ENCODE measurements at places on chromosomes 16 and 17.

- DNase-seq = peak; percentile 56
These were observed 7.5 kb downstream of the EPOP start for GRCh38 chr17:38667099-38667786.

- DNase-seq = no peak
These were observed 56.1 kb upstream of the ZC3H18 start for GRCh38 chr16:88514070-88514469.

DNA sequence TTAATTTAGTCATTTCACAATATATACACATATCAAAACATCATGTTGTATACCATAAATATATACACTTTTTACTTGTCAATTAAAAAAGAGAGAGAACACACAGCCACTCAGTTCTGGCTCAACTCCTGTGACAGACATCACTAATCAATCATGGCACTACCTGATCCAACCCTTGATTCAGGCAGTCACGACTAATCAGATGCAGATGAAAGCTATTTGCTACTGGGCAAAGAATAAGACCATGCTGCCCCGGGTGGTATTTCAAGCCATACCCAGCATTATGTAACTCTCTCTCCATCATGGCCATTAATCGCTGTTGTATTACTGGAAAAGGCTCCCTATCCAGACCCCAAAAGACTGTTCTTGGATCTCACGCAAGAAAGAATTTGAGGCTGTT lies 345.7 kb downstream of the HAPSTR1 start:
- DNase-seq = peak; percentile 3

- DNase-seq = no peak
These were observed 51.4 kb upstream of the LHX1 start for GRCh38 chr17:36885771-36886377.

DNA sequence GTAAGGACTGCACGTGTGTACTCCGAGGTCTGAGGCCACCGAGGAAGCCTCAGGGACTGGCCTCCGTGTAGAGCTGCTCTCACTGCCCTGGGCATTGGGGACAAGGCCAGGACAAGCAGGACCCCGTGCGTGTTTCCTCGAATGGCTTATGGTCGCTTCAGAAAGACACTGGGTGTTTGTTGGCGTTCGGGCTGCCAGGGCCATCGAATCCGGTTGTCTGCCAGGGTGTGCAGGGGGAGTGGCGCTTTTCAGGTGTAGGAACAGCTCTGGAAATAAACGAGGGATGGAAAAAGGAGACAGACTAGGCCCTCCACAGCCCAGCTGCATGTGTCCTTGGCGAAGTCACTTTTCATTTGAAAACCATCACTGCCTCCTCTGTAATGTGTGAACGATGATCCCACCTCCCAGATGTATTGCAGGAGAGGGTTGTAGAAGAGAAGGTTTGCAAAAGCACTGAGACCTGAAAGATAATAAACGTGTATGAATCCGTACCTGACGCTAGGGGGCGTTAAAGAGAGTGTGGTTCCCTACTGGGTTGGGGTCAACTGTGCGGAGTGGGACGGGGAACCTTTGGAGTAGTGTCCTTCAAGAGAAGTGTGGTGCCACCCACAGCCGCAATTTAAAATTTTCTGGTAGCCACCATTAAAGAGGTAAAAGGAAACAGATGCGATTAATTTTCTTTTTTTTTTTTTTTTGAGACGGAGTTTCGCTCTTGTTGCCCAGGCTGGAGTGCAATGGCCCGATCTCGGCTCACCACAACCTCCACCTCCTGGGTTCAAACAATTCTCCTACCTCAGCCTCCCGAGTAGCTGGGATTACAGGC lies 2.1 kb upstream of the ZSCAN10 start:
- peak; percentile 23 for DNase-seq

GRCh38 chr16:69727916-69728270 lies 1.5 kb upstream of the NQO1 start:
- DNase-seq = no peak

- DNase-seq = no peak
These were observed 8.7 kb downstream of the ENPP7 start for GRCh38 chr17:79739148-79740062.

DNA sequence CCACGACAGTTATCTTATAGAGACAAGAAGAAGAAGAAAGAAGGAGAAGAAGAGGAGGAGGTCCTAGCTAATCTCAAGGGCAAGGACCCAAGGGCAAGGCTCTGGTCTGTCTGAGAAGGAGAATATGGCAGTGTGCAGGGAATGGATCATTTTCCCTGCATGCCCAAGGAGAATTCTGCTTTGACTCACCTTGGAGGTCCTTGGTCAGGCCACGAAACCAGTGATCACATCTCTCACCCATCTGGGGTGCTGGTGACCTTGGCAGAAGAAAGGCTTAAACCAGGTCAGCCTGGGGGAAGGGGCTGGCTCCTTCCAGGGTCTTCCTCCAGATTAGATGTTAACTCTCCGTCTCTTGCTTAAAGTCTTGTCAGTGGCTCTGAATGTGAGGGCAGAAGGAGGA lies 1.6 kb upstream of the FMNL1 start:
- DNase-seq = no peak

- DNase-seq = peak; percentile 89
These were observed 8.3 kb downstream of the MRPL28 start for GRCh38 chr16:361872-362701.

- no peak for DNase-seq
These were observed 22.9 kb downstream of the IKZF3 start for GRCh38 chr17:39841134-39841683.

- DNase-seq = no peak
These were observed 79.4 kb downstream of the GOSR1 start for GRCh38 chr17:30556374-30557332.

- no peak for DNase-seq
These were observed 8.6 kb downstream of the KDM6B start for GRCh38 chr17:7842380-7843256.

- DNase-seq = no peak
These were observed 83.3 kb downstream of the NLK start for GRCh38 chr17:28125526-28126378.

DNA sequence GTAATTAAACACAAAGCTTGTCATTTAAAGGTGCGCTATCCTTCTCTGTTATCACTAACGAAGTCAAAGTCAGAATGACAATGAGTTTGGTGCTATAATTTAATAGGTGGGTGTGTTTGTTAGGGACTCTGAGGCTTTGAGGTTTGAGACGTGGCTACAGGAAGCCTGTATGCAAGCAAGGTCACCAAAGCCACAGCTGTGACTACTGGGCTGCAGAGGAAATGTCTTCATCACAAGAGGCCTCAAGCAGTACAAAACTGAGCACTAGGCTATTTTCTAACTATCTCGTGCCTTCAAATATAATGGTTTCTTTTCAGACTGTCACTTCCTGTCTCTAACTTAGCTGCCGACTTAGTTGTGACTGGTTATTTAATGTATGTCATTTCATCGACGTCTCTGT lies 141.2 kb downstream of the AATF start:
- no peak for DNase-seq

DNA sequence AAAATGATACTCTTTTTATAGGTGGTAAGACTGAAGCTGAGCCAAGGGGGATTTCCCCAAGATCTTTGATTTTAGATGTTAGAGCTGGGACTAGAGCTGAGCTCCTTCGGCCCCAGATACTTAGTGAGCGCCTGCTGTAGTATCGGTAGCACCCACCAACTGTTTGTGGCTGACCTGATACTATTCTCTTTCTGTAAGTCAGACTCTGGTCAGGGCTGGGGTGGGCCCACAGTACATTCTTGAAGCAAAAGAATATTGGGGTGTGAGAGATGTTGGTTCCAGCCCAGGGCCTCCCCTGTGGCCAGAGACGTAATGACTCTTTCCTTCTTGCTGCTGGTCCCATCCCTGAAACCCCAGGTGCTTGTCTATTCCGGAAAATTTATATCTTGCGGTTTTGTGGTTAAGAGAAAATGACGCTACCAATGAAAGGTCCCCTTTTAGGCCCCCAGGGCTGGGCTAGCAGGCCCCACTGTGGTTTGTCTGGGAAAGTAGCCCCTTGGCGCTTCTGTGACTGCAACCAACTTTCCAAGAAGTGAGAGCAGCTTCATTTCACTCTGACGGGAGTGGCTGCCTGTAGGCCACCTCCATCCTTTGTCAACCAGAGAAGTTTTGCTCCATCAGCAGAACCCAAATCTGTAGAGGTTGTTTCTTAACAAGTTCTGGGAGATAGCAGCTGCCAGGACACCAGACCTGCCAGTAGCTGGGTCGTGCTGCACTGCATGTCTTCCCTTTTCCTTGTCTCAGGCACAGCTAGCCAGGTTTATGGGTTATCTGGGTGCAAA lies 86.4 kb upstream of the LGALS9 start:
- DNase-seq = peak; percentile 88

- peak; percentile 13 for DNase-seq
These were observed 3.3 kb downstream of the CFAP20 start for GRCh38 chr16:58125781-58126335.

- no peak for DNase-seq
These were observed 32.8 kb downstream of the MYO15A start for GRCh38 chr17:18141210-18141803.

- DNase-seq = peak; percentile 58
These were observed 30.2 kb downstream of the AATF start for GRCh38 chr17:36978810-36979564.

- DNase-seq = no peak
These were observed 33.1 kb downstream of the DNAH3 start for GRCh38 chr16:21117567-21117966.

GRCh38 chr16:14284930-14285512 lies 213.9 kb downstream of the MRTFB start:
- DNase-seq = peak; percentile 92

DNA sequence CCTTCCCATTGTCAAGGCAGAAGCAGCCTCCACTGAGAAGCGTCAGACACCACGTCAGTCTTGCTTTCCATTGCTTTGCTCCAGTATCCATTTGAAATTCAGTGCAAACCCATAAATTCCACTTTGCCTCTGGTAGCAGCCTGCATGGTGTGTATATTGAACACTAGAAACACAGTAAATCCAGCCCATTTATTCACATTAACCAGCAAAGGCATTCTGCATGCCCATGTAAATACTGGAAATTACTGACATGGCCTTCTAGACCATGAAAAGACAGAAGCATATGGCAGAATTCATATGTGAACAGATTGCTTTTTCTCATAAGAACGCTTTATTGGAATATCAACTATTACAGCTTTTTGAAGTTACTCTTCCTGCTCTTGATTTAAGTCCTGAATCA lies 595.0 kb downstream of the WWOX start:
- DNase-seq = no peak

- DNase-seq = no peak
These were observed 135.0 kb downstream of the BRIP1 start for GRCh38 chr17:61728297-61728836.

DNA sequence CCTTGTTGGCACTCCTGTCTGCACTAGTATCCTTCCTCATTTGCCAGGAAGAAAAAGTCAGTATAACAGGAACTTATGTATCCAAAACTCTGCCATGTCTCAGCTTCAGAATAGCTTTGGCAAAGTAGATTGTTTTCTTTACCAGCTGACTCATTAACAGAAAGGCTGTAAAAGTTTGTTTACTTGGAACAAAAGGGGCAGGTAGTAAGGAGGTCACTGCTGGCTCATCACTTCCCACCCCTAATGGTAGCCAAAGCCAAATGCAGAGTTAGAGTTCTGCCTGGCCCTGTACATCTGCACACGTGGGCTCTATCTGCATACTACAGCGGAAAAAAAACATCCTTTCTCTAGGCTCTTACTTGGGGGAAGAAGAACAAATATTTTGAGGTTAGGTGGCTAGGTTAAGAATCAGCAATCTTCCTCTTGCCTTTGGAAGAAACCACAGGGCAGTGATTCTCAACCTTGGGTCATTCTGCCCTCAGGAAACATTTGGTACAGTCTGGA lies 90.9 kb upstream of the BCAR1 start:
- DNase-seq = no peak

- no peak for DNase-seq
These were observed 10.5 kb downstream of the OSBPL7 start for GRCh38 chr17:47810901-47811635.

DNA sequence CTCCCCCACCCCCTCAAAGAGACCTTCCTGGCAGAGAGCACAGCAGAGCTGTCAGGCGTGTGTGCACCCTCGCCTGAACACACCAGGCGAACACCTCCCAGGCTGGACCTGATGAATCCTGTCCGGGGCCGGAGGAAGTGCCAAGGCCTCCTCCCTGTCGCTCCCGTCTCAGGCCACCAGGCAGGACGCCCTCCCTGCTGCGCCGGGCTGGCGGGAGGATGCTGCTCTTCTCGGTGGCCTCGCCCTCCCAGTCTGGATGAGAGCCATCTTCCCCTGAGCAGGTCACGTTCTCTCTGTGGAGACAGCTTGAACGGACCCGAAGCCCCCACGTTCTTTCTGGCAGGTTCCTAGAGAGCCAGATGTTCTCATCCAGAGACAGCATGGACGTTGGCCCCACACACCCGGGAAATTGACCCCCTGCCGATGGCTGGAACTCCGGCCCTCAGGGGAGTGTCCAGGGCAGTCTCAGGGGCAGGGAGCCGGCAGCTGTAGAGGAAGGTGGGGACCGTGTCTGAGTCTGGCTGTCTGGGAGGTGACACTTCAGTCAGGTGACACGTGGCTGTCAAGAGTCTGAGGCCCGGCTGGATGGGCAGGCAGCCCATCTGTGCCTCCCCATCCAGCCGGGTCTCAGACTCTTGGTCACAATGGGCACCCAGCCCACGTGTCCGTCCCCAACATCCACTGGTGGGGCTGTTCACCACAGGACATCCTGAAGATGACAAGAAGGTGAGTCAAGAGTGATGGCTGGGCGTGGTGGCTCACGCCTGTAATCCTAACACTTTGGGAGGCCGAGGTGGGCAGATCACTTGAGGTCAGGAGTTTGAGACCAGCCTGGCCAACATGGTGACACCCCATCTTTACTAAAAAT lies 5.0 kb upstream of the TIMP2 start:
- no peak for DNase-seq

DNA sequence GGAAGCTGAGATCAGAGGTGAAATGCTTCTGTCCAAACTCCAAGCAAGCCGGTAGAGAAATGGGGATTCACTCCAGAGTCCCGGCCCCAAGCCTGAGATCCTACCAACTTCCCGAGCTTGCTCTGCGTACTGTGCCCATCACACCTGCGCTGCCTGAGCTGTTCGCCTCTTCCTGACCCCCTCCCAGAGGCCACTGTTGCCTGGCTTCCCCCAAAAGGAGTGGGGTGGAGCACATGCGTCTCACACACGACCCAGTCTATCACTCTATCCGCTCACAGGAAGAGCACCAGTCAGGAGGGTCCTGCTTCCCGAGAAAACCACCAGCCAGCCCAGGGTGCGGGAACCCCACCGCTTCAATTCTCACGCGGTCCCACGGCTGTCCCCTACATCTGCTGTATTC lies 13.5 kb upstream of the C16orf95 start:
- DNase-seq = no peak

All from NCI-H526 (cell line).